ENCODE measurements at places on chromosomes 1 and 21. TPM values are rescaled to one million over a fixed set of nuclear protein-coding genes. Genes with fewer than 3 reads are reported as not detected.

DNA sequence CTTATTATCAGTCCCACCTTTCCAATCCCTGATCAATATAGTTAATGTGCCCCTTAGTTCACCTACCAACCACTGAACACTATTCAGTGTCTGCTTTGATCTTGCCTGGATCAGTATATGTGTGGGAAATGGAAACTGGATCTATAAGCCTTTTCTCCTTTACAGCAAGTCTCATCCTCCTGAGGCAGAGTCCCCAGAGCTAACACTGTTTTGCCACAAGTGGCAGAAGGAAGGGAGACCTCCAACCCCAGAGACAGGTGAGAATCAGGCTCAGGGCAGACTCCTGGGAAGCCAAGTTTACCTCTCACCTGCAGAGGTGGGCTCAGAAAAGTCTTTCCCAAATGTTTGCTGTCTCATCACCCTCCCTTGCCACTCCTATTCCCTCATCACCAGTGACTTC is at the start of gene OR6N2:
OR6N2 (minus strand) TSS at position 101 of the 400 bp plus-strand sequence. CDS start 3,569 bp downstream, outside the sequence.
- no peaks in the 10 kb centered on the region for H3K4me1 ChIP-seq
- H3K27me3 ChIP-seq: peaks cover 8% of the 10 kb centered on the region
- H3K27ac ChIP-seq: no peak within 1 kb of the TSS
- no peak within 1 kb of the TSS for H3K4me3 ChIP-seq

DNA sequence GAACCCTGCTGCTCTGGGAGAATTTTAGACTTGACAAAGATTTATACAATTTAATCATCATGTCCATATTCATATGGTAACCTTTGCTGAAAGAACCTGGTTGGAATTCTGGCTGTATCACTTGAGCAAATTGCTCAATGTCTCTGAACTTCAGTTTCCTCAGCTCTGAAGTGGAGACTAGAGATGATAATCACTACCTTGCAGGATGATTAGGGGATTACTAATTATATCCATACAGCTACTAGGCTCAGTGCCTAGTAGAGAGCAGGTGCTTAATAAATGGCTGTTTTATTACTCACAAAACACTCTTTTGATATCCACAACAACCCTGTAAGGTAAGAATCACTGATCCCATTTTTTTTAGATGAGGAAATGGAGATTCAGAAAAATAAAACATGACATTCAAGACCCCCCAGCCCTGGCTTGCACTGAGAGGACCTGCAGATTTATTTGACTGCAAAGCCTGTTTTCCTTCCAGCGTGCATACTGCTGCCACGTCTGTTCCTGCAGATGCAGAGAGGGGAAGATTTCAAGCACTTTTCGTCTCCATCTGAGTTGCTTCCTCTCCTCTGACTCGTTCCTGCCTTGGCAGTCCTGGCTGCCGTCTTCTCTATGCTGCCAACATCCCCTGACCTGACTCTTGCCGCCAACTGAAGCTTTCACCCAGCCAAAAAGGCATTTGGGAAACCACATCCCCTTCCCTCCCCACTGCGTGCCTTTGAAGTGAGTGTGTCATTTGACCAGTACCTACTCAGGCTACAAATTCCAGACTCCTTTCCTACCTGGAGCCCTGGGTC is 203.0 kb downstream of the PLPP3 start:
- no peak for DNase-seq
- H3K4me3 ChIP-seq: no peak overlapping the region
- no peaks in the 10 kb centered on the region for H3K4me1 ChIP-seq
- H3K27me3 ChIP-seq: peaks cover 3% of the 10 kb centered on the region

- peaks cover 8% of the 10 kb centered on the region for H3K27me3 ChIP-seq
- no peaks in the 10 kb centered on the region for H3K4me1 ChIP-seq
- no peaks in the 10 kb centered on the region for H3K36me3 ChIP-seq
- DNase-seq: no peak
- H3K4me3 ChIP-seq: no peak overlapping the region
- H3K27ac ChIP-seq: no peak overlapping the region
Measured at GRCh38 chr1:53376742-53377437, 49.0 kb upstream of the LRP8 start.

GRCh38 chr1:218742467-218743262 is 397.5 kb downstream of the TGFB2 start:
- no peaks in the 10 kb centered on the region for H3K36me3 ChIP-seq
- no peak for DNase-seq
- H3K27me3 ChIP-seq: no peaks in the 10 kb centered on the region

GRCh38 chr1:115238336-115239147 is 99.5 kb downstream of the NGF start:
- H3K27me3 ChIP-seq: peaks cover 19% of the 10 kb centered on the region
- H3K4me3 ChIP-seq: no peak overlapping the region
- no peaks in the 10 kb centered on the region for H3K36me3 ChIP-seq
- no peak overlapping the region for H3K27ac ChIP-seq
- DNase-seq: no peak

DNA sequence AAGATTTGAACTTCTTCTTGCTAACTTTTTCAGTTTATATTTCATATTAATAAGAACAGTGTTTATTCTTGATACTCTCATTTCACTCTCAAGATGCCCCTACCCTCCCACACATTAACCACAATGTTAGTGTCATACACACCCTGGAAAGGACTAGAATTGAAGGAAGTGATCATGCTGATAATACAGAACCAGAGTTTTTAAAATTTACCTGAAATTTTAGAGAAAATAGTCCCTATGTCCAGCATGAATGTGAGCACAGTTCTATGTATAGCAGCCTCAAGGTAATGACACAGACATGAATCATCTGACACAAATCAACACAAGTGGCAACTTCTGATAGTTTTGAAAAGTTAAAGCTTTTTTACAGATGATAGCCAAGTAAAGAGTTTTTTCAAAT is 26.0 kb downstream of the RGS1 start:
- DNase-seq: no peak
- H3K27me3 ChIP-seq: no peaks in the 10 kb centered on the region

DNA sequence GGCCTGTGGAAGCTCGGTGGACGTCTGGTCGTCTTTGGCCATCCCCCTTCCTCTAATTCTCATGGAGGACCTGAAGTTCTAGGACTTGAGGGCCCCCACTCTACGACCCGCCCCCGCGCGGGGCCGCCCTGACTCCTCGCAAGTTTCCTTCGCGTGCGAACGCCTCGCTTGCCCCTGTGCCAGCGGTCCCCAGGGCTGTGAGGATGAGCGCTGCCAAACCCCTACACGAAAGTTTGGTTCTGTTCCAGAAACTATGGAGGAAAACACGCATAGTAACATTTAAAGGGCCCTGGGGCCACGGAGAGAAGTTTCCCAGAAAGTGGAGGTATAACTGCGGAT is 304 bp upstream of the GNG12 start:
- H3K4me3 ChIP-seq: peak overlapping the region; percentile 59
- H3K4me1 ChIP-seq: peaks cover 10% of the 10 kb centered on the region
- peaks cover 51% of the 10 kb centered on the region for H3K27me3 ChIP-seq
- H3K27ac ChIP-seq: no peak overlapping the region

DNA sequence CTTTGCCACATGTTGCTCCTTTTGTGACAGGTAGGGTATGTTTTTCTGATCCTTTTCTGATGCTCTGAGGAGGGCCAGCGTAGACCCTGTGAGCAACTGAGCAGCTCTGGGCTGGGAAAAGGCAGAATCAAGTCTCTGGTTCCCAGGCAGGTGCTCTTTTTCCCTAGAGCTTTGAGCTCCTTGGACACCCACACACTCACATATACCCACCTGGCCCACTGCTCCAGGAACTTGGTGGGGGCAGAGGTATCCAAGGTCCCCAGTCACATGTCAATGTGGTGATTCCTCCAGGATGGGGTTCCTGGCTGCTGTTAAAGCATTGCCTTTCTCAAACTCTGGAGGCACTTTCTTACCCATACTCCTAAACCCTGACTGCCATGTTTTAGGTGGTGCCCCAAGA is 5.4 kb downstream of the CD2 start:
- H3K4me1 ChIP-seq: peaks cover 49% of the 10 kb centered on the region
- peak overlapping the region; percentile 93 for H3K4me3 ChIP-seq
- peak; percentile 33 for DNase-seq
- peak overlapping the region; percentile 100 for H3K27ac ChIP-seq
- H3K27me3 ChIP-seq: no peaks in the 10 kb centered on the region

DNA sequence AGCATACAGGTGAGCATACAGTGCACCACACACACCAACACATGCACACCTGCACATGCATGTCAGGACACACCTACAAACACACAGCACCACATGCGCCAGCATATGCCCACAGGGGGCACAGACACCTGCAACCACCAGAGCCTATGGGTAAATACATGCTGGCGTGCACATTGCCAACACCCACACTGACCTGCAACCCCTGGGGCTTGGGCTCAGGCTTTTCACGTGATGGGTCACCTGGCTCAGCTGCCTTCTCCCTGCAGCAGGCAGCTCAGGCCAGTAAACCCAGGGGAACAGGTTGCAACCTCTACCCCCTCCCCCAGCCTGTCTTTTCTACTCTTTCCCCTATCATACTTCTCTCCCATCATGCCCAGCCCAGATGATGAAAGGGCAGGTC is 8.1 kb downstream of the CD247 start:
- H3K4me3 ChIP-seq: peak overlapping the region; percentile 48
- H3K4me1 ChIP-seq: peaks cover 84% of the 10 kb centered on the region
- peak; percentile 35 for DNase-seq

DNA sequence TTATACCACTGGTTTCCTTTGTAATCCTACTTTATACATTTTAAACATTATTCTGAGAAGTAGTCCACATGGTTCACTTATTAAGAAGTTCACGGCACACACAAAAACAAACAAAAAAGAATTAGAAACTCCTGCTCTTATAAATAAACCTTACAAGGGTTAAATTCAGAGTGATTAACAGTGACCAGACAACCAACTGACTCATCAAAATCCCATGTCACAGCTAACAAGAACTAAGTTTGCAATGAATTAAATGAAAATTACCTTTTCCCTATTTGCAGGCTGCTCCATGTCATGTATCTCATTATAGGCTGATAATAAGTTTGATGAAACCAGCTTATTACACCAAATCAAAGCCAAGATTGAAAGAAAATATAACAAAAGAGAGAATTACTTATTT is 77.5 kb downstream of the PUM1 start:
- no peaks in the 10 kb centered on the region for H3K27me3 ChIP-seq
- peak overlapping the region; percentile 10 for H3K27ac ChIP-seq
- DNase-seq: no peak

GRCh38 chr1:68590473-68590872 is 93.6 kb upstream of the DEPDC1 start:
- H3K27me3 ChIP-seq: no peaks in the 10 kb centered on the region
- no peaks in the 10 kb centered on the region for H3K4me1 ChIP-seq
- DNase-seq: no peak
- no peaks in the 10 kb centered on the region for H3K36me3 ChIP-seq
- H3K27ac ChIP-seq: no peak overlapping the region

- no peak overlapping the region for H3K4me3 ChIP-seq
- peaks cover 32% of the 10 kb centered on the region for H3K4me1 ChIP-seq
- DNase-seq: no peak
- H3K36me3 ChIP-seq: no peaks in the 10 kb centered on the region
- H3K27ac ChIP-seq: no peak overlapping the region
- no peaks in the 10 kb centered on the region for H3K27me3 ChIP-seq
Measured at GRCh38 chr1:183595537-183595936, 5.3 kb upstream of the NCF2 start.

DNA sequence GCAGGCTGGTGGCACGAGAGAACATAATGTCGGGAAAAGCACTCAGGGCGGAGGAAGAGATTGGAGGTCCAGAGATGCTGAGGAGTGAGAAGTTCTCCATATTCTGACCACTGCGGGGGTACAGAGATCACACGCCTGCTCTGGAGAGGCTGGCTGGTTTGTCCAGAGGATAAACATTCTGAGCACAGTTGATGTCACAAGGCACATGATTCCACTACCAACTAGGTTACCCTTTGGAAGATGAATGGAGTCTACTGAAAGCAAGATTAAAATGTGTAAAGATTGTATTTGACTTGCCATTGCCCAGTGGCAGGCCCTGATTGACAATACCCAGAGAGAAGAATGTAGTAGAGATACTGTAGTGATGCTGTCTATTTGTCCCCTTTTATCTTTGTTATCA is at the start of gene SPATA46:
SPATA46 (minus strand) TSS at position 164 of the 400 bp plus-strand sequence; CDS start at position 100, 64 bp downstream.
- DNase-seq: no peak
- H3K4me1 ChIP-seq: no peaks in the 10 kb centered on the region
- H3K27me3 ChIP-seq: no peaks in the 10 kb centered on the region
- no peaks in the 10 kb centered on the region for H3K36me3 ChIP-seq
- H3K4me3 ChIP-seq: no peak within 1 kb of the TSS

DNA sequence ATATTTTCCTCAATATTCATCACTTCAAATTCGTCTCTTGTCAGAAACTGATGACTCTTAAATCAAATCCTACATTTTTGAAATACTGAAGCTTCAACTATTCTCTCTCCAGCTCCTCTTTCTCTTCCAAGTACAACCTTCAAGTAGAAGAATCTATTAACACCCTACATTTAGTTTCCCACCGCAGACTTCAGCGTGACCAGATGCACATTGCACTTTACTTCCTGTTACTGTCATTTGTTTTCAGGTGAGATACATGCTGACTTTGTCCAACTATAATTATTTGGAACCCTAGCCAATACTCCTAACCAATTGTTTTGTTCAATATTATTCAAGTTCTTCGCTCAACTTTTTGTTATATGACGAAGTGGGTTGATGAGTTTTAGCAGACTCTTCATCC is 116.0 kb downstream of the MRPL39 start:
- no peaks in the 10 kb centered on the region for H3K27me3 ChIP-seq
- DNase-seq: no peak
- peaks cover 63% of the 10 kb centered on the region for H3K4me1 ChIP-seq
- peak overlapping the region; percentile 35 for H3K4me3 ChIP-seq

DNA sequence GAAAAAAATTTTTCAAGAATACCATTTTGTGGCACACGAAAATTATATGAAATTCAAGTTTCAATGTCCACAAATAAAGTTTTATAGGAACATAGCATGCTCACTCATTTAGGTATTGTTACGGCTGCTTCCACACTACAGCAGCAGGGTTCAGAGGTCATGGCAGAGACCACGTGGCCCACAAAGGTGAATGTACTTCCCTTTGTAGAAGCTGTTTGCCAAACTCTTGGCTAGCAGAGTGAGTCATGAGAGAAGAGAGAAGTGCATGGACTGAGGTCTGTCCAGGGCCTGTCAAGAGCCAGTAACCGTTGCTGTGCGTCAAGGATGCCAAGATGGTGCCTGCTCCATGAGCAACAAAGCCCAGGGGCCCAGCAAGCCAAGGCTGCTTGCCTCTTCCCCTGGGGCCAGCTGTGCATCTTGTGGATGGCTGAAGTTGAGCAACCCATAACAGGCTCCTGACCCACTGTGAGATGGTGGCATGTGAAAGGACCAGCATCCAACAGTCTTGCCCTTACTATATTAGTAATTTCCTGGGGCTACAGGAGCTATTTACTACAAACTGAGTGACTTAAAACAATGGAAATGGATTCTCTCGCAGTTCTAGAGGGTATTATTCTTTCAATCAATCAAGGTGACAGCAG is 64.8 kb upstream of the ATP5PO start:
- peaks cover 64% of the 10 kb centered on the region for H3K4me1 ChIP-seq
- H3K36me3 ChIP-seq: no peaks in the 10 kb centered on the region
- peak; percentile 43 for DNase-seq
- no peaks in the 10 kb centered on the region for H3K27me3 ChIP-seq
- no peak overlapping the region for H3K4me3 ChIP-seq

Gene KRTAP21-3
- not detected for total RNA-seq

Gene CFAP141
- total RNA-seq: not detected

Gene MAP7D1
- total RNA-seq: 133 TPM

Gene LHX4
- not detected for total RNA-seq

Gene SPRR2E
- not detected for total RNA-seq

Gene TNNT2
- not detected for total RNA-seq

Gene ARTN
- 0.26 TPM for total RNA-seq

Gene DMRTA2
- not detected for total RNA-seq

Gene PKN2
- total RNA-seq: 24.9 TPM

Gene BGLAP
- 2.4 TPM for total RNA-seq

Gene ADAMTS1
- not detected for total RNA-seq

Gene PRR9
- total RNA-seq: not detected

Gene SLC2A5
- not detected for total RNA-seq

Gene USH2A
- total RNA-seq: not detected

Gene LYPD8
- not detected for total RNA-seq
